M059J (cell line): ENCODE measurements at places on chromosomes 11 and 22.
A peak's percentile ranks its signal among the peaks of the same experiment; 100 is the strongest.

DNA sequence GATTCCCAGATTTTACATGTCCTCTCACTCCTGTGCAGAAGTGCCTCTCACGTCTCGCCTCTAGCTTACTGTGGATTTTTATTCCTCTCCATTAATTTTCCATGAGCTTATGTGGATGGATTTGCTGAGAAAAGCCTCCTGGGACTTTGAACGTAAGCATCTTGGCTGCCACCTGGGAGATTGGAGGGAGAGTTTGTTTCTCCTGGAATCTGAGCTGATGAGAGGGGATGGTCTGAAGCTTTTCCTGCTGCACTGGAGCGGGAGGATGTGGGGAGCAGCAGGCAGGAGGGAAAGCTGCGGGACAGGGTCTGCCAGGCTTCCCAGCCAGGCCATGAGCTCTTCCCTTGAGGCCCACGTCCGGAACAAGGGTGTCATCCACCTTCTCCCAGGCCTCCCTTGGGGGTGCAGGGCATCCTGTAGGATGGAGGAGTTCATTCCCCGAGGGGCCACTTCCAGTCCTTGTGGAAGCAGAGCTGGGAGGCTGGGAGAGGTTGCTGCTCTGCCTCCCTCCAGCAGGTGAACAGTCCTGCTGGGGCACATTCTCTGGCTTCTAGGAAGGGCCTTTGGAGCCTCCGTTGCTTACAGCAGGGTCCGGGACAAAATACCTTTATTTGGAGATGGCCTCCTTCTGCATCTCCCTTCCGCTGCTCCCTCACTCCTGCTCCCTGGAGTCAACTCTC is 3.6 kb upstream of the SHANK2 start:
- no peak for DNase-seq

DNA sequence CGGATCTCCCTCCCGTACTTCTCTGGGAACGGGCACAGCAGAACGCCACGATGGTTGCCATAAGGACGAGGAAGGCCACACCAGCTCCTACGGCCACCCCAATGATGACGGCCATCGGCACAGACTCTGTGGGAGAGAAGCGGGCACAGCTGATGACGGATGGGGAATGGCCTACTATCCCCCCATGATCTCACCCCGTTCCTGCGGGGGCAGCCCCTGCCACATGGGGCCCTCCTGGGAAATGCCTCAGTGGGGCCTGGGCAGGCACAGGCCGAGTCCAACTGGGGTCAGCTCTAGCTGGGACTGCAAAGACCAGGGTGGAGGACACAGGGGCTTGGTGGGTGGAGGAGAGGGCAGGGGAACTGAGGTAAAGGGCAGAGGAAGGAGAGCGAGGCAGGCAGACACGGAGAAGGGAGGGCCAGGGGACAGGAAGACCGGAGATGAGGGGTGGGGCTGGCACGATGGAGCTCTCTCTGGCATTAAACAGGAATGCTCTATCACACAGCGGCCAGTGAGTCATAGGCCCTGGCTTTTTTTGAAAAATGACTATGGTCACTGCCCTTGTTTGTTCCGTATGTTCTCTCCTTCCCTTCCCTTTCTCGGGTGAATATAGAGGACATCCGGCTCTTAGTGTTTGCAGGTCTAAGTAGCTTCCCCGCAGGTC is 76.0 kb downstream of the ST3GAL4 start:
- DNase-seq, result peak; percentile 91

DNA sequence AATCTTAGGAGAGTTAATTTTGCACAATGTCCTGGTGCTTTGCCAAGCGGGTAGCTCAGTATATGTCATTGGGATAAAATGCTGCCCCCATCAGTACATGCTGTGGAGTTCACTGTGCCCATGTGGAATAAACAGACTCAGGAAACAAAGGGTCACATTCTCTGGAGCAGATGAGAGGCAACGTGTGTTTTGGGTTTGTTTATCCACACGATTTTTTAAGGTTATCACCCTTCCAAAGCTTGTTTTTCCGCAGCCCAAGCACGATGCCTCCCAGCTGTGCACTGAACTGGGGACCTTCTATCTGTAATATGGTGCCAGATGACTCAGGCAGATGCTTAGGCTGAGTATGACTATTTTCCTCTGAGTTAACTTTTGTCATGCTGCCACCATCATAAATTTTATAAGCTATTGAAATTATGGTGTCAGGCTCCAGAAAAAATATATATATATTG is 6.5 kb downstream of the OR4D6 start:
- DNase-seq, result peak; percentile 5

- DNase-seq, result peak; percentile 50
Observed at GRCh38 chr11:113874581-113875233, 665 bp downstream of the USP28 start.

DNA sequence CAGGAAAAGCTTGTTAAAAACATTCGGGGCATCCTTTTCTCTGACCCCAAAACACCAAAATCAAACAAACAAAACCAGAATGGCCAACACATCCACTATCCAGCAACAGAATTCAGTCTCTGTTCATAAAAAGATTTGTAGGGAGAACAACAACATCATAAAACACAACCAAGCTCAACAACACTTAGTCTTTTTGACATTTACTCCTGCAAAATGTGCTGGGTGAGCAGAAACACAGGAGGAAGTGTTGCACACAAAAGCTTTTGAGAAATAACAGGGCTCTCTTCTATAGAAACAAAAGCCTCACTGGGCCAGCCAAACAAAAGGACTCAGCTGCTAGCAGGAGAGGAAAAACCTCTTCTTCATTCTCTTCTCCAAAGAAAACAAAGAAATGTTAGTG is 736.0 kb upstream of the CCDC90B start:
- no peak for DNase-seq

DNA sequence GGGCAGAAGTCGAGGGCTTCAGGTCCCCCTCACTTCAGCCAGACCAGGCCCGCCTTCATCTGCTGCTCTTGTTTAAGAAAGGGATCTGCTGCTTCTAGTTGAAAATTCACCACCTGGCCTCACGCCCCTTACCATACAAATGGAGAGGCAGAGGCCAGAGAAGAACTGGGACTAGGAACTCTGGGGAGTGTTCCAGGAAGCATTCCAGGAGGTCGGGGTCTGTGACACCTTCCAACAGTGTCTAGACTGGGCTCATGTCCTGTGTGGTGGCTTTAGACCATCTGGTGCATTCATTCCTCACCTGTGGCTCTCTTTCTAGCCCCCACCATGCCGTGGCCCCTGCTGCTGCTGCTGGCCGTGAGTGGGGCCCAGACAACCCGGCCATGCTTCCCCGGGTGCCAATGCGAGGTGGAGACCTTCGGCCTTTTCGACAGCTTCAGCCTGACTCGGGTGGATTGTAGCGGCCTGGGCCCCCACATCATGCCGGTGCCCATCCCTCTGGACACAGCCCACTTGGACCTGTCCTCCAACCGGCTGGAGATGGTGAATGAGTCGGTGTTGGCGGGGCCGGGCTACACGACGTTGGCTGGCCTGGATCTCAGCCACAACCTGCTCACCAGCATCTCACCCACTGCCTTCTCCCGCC is 12.3 kb downstream of the TSKU start:
- DNase-seq, result no peak

DNA sequence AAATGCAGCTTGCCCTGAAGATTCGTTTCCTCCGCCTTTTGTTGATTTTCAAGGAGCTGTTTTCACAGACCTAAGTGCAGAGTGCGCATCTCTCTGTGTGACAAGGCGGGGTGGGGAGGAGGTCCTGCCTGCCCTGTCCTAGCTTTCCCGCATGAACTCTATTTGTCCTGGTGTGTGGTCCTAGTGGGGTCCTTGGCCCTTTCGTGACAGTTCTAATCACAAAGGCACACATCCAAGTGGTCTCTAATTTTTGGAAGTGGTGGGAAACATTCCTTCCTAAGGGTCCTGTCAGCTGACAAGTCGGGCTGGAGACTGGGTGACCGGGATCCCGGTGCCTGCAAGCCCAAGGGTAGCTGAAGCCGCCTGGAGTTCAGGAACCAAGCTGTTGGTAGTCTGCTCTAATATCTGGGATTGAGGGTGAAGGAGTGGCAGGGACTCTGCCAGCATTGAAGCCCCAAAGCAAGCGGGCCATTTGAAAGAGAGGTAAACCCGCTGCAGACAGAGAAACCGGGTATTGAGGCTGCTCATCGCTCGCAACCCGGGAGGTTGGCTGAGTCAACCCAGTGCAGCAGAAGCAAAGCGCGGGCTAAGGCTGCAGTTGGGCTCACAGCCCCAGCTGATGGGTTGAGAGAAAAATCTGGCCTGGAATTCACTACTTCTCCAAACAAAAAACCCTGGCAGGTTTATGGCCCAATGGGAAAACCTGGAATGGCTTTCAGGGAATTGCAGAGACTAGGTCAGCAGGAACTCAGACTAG is 28.1 kb upstream of the FBXO3 start:
- DNase-seq, result peak; percentile 92

DNA sequence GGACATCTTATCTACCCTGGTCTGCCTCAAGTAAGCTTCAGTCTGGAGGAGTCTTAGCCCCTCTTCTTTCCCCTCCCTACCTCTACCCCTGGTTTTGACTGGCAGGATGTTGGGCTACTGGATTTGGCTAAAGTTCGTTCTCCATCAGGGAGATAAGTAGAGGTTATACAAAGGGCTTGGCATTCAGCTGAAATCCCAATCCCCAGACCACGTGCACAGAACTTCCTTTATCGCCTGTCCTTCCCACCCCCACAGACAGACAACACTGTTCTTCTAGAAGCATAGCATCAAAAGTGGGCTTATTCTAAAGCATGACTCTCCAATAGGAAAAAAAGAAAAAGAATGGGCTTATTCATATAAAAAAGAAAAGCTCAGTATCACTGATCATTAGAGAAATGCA is 7.8 kb downstream of the PRG3 start:
- DNase-seq, result no peak

DNA sequence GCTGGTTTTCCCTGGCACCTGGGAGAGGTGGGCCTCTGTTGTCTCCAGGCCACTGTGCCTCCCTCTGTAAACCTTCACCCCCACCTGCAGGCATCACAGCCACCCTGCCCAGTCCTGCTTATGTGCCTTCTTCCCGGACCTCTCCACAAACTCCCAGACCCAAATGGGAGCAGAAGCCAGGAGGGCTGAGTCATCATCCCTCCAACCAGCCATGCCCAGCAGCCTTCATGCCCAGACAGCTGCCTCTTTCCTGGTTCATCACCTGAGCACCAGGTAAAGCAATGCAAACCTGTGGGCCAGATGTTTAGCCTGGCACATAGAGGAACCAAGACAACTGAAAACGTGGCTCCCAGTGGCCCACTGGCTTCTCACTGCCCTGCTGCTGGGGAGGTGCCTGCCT is 2.1 kb upstream of the TMPRSS4 start:
- no peak for DNase-seq

GRCh38 chr11:68839054-68839865 is 2.5 kb downstream of the CPT1A start:
- peak; percentile 92 for DNase-seq

DNA sequence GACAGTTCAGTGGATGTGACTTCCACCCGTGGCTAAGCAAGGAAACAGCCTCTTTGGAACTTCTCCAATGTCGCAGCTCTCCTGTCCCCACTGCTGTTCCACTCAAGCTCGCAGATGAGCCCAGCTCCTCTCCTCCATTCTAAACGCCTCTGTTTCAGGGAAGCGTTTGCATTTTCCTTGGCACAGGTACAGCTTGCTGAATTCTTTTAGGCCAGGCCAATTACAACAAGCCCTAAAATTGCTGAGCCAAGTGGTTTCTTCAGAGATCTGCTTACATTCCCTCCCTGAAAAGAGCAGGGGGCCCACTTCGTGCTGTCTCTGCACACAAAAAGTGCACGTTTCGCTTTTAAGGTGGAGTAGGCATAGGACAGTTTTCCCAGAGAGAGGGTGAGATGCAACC is 91.5 kb upstream of the BLID start:
- DNase-seq, result peak; percentile 66

DNA sequence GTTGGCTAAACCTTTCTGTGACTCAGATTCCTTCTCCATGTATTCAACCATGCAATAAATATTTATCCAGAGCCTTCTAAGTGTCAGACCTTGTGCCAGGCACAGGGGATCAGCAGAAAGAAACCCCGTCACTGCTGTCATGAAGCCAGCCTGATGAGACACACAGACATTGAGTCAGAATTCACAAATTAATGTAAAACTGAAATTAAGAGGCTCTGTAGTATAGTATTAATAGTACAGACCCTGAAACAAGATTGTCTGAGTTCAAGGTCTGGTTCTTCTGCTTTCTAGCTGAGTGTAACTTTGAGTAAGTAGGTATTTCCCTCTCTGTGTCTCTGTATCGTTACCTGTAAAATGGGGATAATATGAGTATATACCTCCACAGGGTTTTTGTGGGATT is 46.9 kb downstream of the ME3 start:
- peak; percentile 45 for DNase-seq
